ENCODE measurements at places on chromosomes 4 and X. TPM values are rescaled to one million over a fixed set of nuclear protein-coding genes. Genes with fewer than 3 reads are reported as not detected.

UGT2B7 gene
- not detected for total RNA-seq

GRCh38 chr4:42331914-42332368, 65.3 kb upstream of the SHISA3 start:
- H3K36me3 ChIP-seq, result no peaks in the 10 kb centered on the region
- no peak overlapping the region for H3K4me3 ChIP-seq
- DNase-seq, result no peak

DNA sequence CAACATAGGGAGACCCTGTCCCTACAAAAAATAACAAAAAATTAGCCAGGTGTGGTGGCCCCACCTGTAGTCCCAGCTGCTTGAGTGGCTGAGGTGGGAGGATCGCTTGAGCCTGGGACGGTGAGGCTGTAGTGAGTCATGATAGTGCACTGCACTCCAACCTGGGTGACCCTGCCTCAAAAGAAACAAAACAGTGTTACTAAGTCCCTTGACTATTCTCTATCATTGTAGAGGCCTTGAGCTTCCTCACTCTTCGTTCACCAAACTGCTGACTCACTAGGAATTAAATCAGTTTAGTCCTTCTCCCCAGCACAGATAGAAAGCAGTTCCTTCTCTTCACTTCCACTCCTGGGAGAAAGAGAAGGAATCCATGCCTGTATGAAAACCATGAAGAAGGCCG, 14.5 kb downstream of the CDS1 start:
- H3K27me3 ChIP-seq, result no peaks in the 10 kb centered on the region
- no peak overlapping the region for H3K4me3 ChIP-seq
- H3K27ac ChIP-seq, result no peak overlapping the region
- DNase-seq, result no peak

CSAG3 gene
- 1.1 TPM for total RNA-seq

GPM6B gene
- not detected for total RNA-seq

DNA sequence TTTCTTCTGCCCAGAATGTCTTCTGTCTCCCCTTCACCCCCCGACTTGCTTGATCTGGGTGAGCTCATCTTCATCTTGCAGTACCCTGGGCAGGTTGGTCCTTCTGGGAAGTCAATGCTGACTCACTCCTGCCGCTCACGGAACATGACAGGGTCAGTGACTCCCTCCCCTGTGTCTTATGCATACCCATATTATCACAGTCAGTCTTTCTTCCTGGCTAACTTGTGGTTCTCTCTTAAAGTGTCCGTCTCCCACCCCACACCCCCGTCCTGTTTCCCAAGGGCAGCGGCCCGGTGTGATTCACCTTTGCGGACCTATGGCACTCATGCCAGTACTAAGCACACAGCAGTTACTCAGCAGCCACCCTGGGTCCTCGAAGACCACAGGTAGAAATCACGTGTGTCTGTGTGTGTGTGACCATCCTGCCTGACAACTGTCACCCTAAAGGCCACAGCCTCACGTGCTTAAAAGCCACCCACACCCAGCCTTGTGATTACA, 17.7 kb downstream of the IQSEC2 start:
- H3K4me1 ChIP-seq, result peaks cover 29% of the 10 kb centered on the region
- peak overlapping the region; percentile 72 for H3K27ac ChIP-seq
- peak overlapping the region; percentile 72 for H3K4me3 ChIP-seq
- peak; percentile 57 for DNase-seq
- H3K36me3 ChIP-seq, result no peaks in the 10 kb centered on the region

DNA sequence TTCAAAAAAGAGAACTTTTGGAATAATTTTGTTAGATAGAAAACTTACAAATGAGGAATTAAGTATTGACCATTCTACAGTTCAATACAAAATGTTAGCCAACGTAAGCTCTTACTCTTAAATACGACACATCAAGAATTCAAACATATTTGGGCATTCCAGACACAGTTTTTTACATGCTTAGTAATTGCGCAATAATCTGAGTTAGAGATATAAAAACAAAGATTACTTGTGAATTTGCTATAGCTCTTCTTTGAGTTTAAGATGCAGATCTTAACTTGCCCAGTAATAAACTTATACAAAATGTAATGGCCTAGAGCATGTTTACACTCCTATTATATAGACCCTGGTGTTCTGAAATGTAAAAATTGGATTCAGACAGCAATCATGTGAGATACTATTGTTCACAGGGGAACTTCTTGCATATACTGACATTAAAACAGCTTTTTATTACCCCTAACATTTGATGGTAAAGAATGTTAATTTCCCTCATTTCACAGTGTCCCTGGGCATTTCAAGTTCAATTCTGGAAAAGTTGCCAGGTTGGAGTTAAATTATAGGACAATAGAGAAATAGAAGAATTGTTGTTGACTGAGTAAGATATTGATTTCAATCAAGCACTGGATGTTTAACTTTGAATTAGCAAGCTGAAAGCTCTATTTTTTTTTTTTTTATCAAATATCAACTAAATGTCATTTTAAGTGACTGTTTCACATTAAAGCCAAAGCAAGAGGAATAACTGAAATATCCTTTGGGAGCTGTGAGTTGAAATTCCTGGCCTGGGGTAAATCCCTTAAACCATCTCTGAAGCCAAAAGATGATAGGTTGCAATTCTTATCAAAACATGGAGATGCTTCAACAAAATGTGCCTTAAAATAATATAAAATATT, 910 bp downstream of the HPGDS start:
- no peak overlapping the region for H3K4me3 ChIP-seq
- no peak overlapping the region for H3K27ac ChIP-seq
- no peak for DNase-seq
- no peaks in the 10 kb centered on the region for H3K36me3 ChIP-seq
- peaks cover 19% of the 10 kb centered on the region for H3K4me1 ChIP-seq
